ENCODE measurements at places on chromosomes 16 and 17.

- no peak for DNase-seq
Measured at GRCh38 chr17:81365601-81366585, 29.4 kb upstream of the BAHCC1 start.

DNA sequence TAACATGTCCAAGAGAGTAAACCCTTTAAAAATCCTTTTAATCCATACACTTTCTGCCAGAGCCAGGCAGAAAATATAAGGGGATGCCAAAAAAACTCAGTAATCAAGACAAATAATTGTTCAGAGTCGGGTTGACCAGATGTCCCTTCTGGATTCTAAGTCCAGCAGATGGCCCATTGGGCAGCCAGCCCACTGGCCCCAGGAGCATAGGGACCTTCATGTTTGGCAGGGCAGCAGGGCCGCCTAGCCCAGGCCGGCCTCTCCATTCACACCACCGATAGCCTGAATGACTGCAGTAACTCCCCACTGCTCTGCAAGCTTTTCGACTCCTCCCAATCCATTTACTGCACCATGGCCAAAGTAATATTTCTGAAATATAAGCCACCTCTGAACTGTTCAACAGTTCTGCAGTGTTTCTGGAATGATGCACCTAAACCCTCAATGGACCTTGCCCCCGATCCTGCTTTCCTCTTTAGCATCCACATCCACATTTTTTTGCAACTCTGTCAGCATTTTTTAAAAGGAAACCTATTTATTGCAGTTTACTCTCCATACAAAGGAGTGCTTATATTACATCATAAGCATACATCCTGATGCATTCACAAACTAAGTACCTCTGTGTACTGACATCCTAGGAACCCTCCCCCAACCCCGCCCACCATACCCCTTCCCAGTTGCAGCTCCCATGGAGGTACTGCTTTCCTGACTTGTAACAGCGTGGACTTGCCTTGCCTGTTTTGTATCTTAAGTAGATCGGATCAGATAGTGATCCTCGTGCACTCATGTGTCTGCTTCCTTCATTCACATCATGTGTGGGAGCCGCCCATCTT lies 46.4 kb downstream of the LDHD start:
- no peak for DNase-seq

DNA sequence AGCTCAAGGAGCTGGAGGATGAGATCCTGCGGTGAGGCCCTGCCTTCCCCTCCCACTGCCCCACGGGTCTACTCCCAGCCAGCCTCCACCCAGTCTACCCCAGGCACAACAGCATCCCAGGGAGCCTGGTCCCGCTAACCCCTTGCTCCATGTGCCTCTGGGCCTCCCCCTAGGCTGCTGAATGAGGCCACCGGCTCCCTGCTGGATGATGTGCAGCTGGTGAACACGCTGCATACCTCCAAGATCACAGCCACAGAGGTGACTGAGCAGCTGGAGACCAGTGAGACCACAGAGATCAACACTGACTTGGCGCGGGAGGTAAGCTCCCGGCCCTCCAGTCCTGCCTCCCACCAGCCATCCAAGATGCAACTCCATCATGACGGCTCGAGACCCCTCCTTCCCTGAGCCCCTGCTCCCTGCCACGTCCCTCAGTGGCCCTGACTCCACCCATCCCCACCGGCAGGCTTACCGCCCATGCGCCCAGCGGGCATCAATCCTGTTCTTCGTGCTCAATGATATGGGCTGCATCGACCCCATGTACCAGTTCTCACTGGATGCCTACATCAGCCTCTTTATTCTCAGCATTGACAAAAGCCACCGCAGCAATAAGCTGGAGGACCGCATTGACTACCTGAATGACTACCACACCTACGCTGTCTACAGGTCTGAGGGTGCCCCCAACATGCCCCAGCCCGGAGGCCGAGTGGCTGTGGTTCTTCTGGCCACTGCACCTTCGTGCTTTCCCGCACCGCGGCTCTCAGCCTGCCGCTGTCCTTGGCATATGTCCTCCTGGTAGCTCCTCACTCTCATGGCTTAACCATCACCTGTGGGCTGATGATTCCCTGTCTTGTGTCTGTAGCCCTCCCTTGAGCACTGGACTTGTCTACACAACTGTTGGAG lies 15.0 kb upstream of the KDM6B start:
- no peak for DNase-seq

DNA sequence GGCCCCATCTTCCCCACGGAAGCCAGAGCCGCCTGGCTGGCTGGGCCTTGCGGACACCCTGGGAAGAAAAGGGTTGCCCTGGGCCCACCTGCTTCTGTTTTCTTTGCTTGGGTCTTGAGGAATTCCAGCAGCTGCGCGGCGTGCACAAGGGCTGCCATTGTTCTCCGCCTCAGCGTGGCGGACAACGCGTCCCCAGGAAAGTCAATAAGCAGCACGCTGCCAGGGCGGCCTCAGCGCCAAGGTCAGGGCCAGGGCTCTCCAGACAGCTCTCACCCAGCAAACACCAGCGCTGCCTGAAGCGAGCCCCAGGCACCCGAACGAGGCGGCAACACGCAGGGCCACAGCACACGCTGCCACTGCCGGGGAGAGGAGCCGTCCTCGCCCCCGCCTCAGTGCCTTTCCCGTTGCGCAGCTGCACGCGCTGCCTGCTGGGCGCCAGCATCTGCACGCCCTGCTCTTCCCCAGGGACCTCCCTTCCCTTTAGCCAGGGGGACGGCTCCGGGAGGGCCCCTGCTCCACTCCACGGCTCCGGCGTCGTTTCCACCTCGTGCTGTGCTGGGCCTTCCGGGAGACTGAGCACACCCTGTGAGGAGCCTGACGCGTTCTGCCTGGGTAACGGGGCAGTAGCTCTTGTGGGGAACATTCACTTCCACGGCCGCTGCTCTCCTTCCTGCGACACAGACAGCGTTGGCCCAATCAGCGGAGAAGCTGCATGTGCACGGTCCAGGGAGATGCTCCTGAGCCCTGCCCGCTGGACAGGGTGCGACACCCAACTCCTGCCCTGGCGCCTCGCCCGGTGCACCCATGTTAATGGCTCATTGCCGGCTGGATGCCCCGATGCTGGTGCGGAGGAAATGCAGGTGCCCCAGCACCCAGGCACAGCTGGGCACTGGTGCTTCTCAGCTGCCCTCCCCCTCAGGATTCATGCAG lies 57.8 kb downstream of the LMF1 start:
- no peak for DNase-seq

- no peak for DNase-seq
Measured at GRCh38 chr17:17066021-17066420, 23.8 kb downstream of the MPRIP start.

GRCh38 chr17:18246880-18247612 lies 11.5 kb downstream of the FLII start:
- peak; percentile 67 for DNase-seq

DNA sequence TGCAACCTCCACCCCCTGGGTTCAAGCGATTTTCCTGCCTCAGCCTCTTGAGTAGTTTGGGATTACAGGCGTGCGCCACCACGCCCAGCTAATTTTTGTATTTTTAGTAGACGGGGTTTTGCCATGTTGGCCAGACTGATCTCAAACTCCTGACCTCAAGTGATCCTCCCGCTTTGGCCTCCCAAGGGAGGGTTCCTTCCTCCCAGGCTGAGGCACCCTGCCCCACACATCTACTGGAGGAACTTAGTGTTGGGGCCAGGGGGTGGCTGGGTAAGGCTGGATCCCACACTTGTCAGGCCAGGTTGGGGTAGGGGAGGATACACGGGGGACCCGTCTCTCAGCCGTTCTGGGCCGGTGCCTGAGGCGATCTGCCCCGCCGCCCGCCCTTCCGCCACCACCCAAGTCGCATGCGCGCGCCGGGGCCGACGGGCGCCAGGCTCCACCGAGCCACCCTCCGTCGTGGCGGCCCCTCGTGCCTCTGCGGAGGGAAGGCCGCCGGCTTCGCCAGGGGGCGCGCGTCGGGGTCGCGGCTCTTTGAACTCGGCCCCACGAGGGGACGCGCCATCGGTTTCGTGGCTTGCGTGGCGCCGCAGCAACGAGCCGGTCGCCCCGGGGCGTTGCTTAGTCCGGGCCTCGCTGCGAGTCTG lies 15.9 kb downstream of the GRB7 start:
- no peak for DNase-seq

GRCh38 chr17:49817993-49818392 lies 29.5 kb downstream of the KAT7 start:
- no peak for DNase-seq

GRCh38 chr17:5757314-5757907 lies 173.1 kb upstream of the NLRP1 start:
- DNase-seq, result no peak

DNA sequence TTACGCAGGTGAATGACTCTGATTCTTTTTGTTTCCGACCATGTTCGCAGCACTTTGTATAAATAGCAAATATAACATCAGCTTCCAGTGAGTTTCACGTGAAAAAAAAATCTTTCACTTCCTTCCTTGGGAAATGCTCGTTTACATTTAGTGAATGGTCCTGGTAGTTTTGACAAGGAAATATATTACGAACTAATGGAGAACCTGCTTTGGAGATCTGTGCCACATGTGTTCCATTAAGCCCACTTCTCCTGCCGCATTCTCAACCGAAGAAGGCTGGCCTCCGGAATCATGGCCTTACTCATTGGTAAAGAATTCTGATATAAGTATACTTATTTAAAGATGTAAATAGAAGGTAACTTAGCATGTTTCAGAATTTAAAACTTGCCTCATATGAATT lies 3.6 kb downstream of the CRAMP1 start:
- peak; percentile 44 for DNase-seq

GRCh38 chr16:50464325-50465290 lies 83.6 kb upstream of the NKD1 start:
- DNase-seq, result no peak

- no peak for DNase-seq
Measured at GRCh38 chr17:77493238-77493820, 352.6 kb downstream of the SEC14L1 start.

- no peak for DNase-seq
Measured at GRCh38 chr16:10752843-10753523, 9.3 kb downstream of the NUBP1 start.

GRCh38 chr17:3927628-3928340 lies 11.5 kb upstream of the P2RX1 start:
- DNase-seq, result peak; percentile 14

GRCh38 chr16:2155977-2156848 lies 631 bp downstream of the TRAF7 start:
- peak; percentile 78 for DNase-seq

DNA sequence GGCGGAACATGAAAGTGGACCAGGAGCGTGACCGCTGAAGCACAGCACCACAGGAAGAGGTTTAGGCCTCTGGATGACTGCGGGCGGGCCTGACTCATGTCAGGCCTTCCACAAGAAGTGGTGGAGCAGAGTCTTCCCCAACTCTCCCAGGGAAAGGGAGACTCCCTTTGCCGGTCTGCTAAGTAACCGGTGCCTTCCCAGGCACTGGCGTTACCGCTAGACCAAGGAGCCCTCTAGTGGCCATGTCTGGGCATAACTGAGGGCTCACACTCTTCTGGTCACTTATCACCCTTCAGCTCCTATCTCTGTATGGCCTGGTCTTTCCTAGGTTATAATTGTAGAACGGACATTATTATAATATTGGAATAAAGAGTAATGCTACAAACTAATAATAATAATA lies 1931.9 kb downstream of the TP53TG3F start:
- DNase-seq, result peak; percentile 5

DNA sequence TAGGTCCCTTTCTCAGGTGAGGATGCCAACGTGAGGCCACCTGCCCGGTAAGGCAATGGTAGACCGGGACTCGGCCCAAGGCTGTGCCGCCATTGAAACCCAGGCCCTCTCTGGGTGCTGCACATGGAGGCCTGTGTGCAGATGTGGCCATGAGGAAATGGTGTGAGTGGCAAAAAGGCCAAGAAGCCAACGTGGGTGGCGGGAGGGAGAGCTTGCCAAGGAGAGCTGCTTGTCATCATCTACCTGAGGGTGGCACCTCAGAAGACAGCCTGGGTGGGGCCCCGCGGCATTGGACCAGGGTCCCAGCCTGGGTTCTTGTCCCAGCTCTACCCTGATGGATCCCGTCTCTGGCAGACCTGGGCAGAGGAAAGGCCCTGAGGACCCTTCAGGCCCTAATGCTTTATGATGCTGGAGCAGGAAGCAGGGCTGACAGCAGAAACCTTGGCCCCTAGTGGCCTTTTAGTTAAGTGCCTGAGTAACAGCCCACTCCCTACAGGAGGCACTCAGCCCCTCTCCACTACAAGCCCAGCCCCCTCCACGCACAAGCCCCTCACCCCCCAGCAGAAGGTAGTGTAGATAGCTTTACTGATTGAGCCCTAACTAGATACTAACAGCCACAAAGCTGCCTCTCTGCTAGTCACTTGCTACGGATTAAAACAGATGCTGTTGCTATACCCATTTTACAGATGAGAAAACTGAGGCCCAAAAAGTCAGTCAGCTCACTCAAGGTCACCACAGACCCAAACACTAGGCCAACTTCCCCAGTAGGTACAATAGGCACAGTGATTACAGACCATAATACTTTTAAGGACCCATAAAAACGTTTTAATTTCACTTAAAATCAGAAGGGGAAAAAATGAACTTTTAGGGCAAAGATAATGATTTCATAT lies 26.2 kb upstream of the KIFC3 start:
- DNase-seq, result no peak

DNA sequence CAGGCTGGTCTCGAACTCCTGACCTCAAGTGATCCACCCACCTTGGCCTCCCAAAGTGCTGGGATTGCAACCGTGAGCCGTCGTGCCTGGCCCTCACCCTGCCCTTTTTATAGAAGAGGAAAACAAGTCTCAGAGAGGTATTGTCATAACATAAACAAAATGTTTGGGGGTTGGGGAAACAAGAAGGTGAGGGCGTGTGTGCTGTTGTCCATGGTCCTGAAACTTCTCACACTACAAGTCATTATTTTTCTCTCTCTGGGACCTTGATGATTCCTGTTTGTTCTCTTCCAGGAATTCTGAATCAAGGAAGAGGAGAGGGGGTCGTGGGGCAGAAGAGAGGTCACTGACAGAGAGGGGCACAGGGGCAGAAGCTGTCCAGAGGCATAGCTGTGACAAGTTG lies 160.2 kb upstream of the LHX1 start:
- DNase-seq, result no peak

DNA sequence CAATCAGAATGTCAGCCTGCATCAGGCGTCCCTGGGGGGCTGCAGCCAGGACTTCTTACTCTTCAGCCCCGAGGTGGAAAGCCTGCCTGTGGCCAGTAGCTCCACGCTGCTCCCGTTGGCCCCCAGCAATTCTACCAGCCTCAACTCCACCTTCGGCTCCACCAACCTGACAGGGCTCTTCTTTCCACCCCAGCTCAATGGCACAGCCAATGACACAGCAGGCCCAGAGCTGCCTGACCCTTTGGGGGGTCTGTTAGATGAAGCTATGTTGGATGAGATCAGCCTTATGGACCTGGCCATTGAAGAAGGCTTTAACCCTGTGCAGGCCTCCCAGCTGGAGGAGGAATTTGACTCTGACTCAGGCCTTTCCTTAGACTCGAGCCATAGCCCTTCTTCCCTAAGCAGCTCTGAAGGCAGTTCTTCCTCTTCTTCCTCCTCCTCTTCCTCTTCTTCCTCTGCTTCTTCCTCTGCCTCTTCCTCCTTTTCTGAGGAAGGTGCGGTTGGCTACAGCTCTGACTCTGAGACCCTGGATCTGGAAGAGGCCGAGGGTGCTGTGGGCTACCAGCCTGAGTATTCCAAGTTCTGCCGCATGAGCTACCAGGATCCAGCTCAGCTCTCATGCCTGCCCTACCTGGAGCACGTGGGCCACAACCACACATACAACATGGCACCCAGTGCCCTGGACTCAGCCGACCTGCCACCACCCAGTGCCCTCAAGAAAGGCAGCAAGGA lies 10.4 kb downstream of the NFE2L1 start:
- no peak for DNase-seq

All from EL (cell line).